ENCODE measurements at places on chromosomes 11 and 22. TPM values are rescaled to one million over a fixed set of nuclear protein-coding genes. Genes with fewer than 3 reads are reported as not detected.

GRCh38 chr11:74519710-74520109, 26.2 kb upstream of the LIPT2 start:
- no peak for DNase-seq

GRCh38 chr11:115739878-115740277, 235.7 kb upstream of the CADM1 start:
- no peak for DNase-seq

DNA sequence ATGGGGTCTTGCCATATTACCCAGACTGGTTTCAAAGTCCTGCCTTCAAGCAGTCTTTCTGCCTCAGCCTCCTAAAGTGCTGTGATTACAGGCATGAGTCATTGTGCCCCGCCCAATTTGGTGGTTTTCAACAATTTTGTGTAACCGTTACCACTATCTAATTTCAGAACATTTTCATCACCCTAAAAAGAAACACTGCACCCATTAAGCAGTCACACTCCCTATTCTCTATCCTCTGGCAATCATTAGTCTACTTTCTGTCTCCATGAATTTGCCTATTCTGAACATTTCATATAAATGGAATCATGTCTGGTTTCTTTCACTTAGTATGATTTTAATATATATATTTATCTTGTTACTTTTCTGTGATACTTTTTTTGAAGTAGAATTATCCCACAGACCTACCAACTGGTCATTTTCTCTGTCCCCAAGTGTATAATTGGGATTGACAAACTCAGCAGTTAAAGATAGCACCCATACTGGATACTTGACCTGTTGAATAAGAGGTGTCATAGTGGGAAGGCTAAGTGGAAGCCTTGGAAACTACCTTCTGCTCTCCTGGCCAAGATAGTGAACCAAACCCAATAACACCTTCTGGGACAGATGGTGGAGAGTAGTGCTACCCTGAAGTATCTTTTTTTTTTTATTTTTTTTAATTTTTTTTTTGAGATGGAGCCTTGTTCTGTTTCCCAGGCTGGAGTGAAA, 64.8 kb downstream of the STIM1 start:
- peak; percentile 75 for DNase-seq

GRCh38 chr11:31050061-31050765, 319.3 kb downstream of the DCDC1 start:
- DNase-seq: no peak

- DNase-seq: no peak
Observed at GRCh38 chr11:69193629-69194028, 37.9 kb downstream of the SMIM38 start.

DNA sequence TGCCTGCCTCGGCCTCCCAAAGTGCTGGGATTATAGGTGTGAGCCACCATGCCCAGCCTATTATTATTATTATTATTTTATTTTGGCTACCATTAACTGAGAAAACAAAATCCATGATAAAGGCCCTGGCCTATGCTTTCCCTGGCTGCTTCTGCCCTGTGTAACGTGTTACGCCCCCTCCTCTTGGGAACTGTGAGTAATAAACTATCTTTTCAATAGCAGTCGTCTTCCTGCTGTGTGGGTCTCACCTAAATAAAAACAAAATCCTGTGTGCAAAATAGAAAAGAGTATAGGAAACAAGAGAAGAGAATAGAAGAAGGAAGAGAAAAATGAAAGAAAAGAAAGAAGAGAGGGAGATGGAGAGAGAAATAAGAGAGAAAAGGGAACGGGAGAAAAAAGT, 237.0 kb downstream of the MIAT start:
- DNase-seq: no peak

DNA sequence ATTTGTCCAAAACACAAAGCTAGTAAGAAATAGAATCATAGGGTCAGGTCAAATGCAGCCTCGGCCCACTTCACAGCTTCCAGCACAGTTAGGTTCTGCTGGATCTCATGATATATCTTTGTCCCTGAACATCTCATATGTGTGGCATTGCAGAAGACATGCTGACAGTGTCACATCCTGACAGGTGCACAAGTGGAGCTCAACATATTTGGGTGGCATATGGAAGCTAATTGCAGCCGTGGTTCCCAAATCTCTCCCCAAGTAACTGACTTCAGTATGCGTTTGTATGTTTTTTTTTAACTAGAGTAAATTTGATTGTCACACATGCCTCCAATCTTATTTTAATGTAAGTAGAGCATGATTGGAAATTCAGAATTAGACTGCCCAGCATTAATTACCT, 33.4 kb downstream of the NAV2 start:
- DNase-seq: no peak

- no peak for DNase-seq
Observed at GRCh38 chr22:23908587-23909205, 14.5 kb downstream of the MIF start.

GRCh38 chr11:4041731-4042391, 52.7 kb upstream of the RRM1 start:
- DNase-seq: no peak

DNA sequence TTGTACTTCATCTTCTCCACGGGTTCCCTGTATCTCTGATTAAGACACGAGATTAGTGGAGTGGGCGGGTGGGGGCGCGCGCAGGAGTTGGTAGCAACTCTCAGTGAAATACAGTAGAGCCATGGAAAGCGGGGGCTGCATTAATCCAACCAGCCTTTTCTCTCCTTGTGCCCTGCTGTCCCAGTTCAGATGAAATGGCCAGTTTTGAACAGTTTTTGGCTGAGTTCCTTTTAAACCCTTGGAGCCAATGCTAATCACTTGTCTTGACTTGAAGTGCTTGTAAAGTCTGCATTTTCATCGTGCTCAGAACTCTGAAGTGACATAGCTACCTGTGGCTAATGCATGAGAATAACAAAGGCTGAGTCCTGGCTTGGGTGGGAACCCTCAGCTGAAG, 734 bp upstream of the TMEM123 start:
- no peak for DNase-seq

Gene IGSF22
- total RNA-seq: not detected

Gene LMNTD2
- total RNA-seq: 0.86 TPM

Gene SYT12
- 0.59 TPM for total RNA-seq

Gene RBMXL2
- not detected for total RNA-seq

Gene NAALAD2
- 0.83 TPM for total RNA-seq

Gene MUC2
- total RNA-seq: not detected

Measured in right atrium auricular region (tissue), 2 donors.